AG08395 (cell line): ENCODE measurements at places on chromosomes 11 and 22.

DNA sequence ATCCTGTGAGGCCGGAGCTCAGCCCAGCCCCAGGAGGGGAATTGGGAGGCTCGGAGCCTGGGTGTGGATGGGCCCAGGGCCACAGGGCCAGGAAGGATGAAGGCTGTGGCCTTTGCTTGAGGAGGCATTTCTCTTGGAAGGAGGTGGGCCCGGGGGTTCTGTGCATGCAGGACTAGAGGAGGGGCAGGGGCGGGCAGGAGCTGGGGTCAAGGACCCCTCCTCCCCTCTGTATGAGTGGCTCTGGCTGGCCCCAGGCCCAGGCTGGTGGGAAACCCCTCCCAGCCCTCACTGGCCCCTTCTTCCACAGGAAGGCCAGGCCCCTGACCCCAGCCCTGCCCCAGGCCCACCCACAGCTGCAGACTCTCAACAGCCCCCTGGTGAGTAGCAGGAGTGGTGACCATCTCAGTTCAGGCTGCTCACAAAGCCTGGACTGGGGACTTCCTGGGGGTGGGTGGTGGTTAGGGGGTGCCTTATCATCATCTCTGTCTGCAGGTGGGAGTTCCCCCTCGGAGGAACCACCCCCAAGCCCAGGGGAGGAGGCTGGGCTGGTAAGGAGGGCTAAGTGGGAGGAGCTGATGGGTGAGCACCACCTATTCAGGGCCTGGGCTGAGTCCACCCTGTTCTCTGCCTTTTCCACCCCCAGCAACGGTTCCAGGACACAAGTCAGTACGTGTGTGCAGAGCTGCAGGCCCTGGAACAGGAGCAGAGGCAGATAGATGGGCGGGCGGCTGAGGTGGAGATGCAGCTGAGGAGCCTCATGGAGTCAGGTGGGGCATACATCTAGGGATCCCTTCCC is 6.0 kb downstream of the KCNK7 start:
- no peak for DNase-seq

DNA sequence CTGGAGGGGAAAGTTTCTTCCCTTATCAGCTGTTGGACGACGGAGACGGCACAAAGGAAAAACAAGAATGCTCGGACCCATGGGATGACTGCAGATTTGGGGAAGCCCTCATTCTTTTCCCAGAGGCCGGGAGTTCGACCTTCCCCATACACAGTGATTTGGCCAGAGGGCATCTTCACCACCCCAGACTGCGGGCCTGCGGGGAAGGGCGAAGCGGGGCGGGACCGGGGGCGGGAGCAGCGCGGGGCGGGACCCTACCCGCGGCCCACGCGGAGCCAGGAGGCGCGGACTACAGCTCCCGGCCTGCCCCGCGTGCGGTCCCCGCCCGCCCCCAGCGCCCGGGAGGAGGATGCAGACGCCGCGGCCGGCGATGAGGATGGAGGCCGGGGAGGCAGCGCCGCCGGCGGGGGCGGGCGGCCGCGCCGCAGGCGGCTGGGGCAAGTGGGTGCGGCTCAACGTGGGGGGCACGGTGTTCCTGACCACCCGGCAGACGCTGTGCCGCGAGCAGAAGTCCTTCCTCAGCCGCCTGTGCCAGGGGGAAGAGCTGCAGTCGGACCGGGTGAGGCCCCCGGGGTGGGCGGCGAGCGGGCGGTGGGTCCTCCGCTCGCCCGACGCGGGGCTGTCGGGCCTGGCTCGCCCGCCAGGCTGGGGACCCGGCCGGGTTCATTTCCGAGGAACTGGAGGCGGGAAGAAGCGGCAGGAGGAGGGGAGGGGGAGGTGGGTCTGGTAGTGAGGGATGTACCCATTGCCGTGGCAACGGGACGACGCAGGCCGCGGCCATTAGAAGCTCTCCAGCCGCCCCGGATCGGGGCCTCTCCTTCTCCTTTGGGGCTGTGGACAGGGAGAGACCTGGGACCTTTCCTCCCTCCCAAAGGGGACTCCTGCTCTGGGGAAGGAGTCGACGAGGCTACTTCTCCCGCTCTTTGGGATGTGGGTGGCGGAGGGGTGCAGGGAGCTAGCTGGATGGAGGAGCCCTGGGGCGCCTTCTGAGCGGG is at the start of gene KCTD17:
TSS of gene KCTD17 (plus strand) at position 352 of the 995 bp plus-strand sequence. CDS start at position 371, 19 bp downstream.
- peak; percentile 96 for DNase-seq

- DNase-seq: peak; percentile 7
Measured at GRCh38 chr11:30710221-30710620, 124.1 kb upstream of the MPPED2 start.

DNA sequence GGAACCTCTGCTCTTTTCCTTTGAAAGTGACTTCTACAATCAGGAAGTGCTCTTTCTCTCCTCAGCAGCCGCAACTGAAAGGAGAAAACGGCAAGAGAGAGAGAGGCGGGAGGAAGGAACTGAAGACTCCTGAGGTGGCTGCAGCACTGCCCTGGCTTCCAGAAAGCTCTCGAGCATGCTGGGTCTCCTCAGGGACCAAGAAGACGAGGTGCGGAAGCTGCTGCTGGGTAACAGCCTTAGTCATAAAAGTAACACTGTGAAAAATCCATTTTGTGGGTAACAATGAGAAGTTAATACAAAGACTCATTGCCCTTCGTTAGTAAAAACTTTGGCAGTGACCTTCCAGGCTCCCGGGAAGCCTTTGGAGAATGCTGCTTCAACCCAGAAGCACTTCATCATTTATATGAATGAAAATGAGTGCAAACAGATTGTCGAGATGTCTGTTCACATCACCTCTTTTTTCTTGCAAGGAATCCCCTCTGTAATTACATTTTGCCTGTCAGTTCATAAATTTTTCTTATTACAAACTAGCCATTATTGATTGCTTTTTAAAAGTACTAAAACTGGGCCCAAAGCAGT is 473.4 kb downstream of the SOX6 start:
- DNase-seq: no peak

DNA sequence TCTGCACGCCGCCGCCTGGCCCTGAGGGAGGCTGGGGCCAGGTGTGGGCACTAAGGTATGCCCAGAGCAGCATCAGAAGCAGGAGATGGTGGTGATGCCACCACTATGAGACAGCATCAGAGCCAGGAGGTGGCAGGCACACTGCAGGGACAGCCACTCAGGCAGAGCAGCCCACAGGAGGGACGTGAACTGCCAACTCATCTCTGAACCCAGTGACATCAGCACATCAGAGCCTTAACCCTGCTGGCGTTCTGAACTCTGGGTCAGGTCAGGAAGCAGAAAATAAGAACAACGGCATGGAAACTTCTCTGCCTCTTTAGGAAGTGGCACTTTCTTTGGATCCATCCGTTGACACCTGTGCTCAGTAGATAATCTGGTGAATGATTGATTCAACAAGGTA is 14.7 kb upstream of the IFT27 start:
- DNase-seq: no peak

DNA sequence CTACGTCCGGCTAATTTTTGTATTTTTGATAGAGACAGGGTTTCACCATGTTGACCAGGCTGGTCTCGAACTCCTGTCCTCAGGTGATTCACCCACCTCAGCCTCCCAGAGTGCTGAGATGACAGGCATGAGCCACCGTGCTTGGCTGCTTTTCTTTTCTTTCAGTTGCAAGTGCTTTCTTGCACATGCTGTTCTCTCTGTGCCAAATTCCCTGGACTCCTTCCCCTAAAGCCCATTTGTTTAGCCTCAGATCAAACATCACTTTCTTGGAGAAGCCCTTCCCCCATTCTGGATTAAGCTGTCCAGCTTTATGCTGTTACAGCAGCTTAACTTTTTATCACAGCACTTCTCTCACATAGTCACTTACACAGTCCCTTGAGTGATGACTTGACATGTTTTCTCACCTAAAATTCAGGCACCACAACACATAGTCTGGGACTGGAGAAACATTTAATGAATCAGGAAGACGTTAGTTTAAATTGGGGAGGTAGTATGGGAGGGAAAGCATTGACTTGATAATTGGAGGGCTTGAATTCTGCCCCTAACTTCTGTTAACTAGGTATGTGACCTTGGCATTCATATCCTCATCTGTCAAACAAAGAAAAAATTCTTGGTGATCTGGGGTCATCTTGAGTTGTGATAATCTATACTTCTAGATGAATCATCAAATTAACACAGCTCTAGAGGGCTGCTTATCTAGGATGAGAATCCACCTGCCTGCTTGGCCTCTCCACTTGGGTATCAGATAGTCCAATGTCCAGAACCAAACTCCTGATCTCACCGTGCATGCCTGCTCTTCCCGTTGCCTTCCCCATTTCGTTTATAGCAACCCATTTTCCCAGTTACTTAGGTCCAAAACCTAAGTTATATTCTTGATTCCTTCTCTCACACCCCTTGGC is 18.4 kb downstream of the ACO2 start:
- DNase-seq: no peak

DNA sequence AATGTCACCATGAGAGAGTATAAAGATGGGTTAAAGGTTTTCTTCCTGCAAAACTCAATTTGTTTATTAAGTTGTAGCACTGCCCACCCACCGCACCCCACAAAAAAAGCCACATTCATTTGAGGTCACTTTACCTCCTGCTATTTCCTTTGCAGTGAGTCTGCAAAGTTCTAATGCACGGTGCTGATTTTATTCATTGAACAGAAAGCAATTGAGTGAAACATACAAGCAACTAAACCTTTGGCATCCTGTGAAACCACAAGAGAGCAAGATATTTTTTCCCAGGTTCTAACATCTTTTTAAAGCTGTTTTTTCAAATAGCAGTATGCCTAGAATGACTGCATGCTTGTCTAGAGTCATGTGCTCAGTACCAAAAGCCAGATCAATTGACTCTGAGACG is 39.0 kb downstream of the RRAS2 start:
- no peak for DNase-seq

DNA sequence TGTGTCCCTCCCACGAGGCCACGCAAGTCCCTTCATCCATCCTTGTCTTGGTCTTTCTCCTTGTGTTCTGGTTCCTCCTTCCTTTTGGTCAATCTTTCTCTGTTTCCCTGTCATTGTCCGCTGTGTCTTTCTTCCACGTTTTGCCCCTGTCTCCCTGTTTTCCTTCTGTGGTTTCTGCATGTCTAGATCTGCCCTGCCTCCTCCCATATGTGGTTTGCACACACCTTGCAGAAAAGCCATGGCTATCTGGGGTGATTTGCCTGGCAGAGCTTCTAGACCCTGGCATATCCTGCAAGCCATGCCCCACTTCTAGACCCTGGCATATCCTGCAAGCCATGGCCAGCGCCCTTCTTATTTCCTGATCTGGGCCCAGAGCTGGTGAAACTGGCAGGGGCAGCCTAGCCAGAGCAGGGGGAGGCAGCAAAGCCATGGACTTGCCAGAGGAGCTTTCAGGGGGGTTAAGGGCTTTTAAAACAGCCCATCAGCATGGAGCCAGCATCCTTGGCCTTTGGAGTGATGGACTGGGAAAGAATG is 131.6 kb upstream of the NECTIN1 start:
- no peak for DNase-seq

GRCh38 chr22:30717952-30718351 is 23.3 kb downstream of the OSBP2 start:
- no peak for DNase-seq

DNA sequence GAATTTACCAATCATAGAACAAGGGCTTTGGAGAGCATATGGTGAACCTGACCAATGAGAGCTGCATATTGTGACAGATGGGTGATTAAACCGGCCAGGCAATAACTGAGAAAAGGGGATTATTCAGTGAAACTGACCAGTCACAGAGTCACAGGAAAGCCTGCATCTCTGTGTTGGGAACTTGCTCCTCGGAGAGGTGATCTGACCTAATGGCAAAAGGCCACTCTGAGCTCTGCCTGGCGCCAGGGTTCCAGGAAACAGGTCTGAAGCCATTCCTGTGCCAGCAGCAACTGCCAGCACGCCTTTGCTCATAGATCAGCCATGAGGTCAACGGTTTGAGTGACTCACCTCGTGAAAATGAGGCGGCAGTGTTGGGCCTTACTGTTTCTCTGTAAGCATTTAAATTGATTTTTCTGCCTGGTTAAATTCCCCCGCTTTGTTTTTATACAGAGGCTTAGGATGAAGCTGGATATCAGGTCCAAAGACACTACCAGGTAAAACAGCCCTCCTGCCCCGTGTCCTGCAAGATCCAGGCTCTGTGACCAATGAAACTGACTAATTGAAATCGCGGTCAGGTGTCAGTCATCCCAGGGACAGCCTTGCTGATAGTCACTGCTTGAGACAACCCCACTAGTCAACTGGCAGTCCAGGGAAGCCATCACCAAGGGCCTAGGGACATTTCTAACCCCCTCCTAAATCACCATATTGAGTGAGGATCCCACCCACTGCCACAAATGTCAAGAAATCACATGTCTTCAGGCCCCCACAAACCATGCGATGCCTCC is 35.8 kb upstream of the MYOD1 start:
- peak; percentile 42 for DNase-seq

- DNase-seq: no peak
Measured at GRCh38 chr11:65431451-65432099, 9.0 kb downstream of the NEAT1 start.

GRCh38 chr22:49019737-49020713 is 807.6 kb downstream of the BRD1 start:
- DNase-seq: no peak

- DNase-seq: no peak
Measured at GRCh38 chr22:42725606-42726355, 5.1 kb upstream of the A4GALT start.

DNA sequence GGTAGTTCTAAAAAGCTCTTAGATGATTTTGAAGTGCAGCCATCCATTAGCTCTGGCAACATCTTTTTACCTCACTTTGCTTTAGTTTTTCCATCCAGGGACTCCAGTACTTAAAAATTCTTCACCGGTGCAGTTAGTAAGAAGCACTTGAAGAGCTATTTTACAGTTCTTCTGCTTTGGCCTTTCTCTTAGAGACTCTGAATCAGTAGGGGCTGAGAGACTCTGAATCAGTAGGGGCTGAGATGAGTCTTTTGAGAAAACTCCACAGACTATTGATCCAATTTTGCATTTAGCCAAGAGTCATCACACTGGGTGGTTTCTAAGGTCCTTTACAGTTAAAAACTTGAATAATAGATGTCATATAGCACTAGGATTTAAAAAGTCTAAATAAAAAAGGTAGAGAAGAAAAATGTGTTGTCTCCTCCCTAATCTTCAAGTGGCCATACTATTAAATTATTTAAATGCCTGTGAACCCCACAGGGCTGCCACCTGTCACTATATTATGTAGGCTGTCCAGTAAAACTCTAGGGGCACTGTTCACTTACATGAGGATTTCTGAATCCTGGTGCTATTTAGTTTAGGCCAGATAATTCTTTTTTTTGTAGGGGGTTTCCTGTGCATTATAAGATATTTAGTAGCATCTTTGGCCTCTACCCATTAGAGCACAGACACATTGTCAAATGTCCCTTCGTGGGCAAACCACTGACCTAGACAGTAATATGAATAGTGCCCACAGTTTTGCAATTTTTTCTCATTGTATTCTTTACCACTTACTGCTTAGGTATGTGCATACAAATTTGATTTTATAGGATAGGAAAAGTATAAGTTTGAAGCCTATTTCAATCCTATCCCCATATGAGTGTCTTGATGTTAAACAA is 26.3 kb upstream of the HIKESHI start:
- no peak for DNase-seq

DNA sequence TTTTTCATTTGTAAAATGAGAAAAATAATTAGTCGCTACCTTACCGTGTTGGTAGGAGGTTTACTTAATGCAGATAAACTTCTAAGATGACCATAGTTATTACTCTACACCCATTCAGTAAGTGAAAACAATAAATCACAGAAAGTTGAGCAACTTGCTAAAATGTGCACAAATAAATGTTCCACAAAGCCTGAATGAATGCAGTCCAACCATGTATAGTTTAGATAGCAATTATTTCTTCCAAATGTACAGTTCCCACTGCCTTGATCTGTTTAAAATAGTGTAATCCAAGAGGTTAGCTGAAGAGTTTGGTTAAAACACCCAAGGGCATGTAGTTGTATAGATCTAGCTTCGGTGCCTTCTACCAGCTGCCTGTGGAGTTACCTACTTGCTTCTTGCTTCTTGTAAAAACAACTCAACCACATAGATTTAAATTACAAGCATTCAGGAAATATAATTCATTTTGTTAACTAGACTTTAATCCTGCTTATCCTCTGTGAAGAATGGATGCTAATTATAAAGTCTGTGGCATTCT is 106.3 kb upstream of the CARD18 start:
- no peak for DNase-seq
